WTC11 (cell line): ENCODE measurements at places on chromosomes 2 and 18. TPM values are rescaled to one million over a fixed set of nuclear protein-coding genes. Genes with fewer than 3 reads are reported as not detected.

- no peak for DNase-seq
Measured at GRCh38 chr2:147068071-147068470, 776.8 kb upstream of the ACVR2A start.

DNA sequence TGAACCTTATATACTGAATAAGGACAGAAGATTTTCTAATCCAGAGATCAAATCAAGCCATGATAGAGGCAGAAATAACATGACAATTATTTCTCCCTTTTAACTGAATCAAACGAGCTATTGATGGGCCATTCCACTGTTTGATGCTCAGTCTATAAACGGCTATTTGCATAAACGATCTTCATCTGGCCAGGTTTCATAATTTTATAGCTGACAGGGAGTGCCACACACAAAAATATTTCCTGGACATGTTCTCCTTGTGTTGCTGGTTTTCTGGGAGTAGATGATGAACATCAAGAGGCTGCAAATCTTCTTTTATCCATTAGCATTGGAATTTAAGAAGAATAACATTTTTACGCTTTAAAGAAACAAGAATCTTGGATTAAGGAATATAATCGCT lies 63.1 kb downstream of the ACVR1C start:
- no peak for DNase-seq

- no peak for DNase-seq
Measured at GRCh38 chr2:223929571-223930102, 15.5 kb downstream of the WDFY1 start.

DNA sequence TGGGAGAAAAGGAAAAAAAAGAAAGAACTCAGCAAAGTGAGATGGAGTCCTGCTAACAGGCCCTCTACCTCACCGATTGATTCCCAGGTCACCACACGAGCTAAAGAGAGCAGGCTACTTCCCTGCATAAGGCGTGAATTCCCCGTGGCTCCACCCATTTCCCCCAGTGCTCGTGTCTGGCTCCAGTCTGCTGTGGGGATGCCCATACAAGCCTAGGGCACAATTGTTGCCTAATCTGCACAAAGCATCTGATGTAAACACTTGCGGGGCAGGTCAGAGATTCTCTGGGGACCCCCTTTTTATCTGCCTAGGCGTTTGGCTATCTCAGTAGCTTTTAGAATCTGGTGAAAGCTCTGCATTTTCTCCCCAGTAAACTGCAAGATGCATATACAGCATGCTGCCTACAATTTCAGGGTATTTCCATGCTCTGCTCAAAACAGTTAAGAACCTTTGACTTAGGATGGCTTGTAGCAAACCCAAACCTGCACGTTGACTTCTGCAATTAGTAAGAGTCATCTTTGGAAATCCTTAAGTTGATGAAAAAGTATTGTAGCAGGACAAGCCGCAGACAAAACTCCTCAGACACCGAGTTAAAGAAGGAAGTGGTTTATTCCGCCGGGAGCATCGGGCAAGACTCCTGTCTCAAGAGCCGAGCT lies 34.8 kb downstream of the MYO3B start:
- no peak for DNase-seq

DNA sequence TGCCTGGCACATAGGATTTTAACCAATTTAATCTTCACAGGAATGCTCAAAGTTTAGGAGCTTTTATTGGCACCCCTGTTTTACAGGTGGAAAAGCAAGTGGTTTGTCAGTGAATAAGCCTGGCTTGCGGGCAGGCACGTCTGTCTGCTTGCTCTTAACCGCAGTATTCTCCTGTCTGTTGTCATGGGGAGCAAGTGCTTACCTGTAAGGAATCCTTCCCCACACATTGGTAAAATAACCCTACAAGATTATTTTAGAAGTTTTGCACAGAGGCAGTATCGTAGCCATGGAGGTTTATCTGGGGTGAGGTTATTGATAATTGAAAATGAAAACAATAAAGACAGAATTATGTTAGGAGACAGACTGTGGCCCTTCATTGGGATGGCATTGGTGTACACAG lies 174.9 kb downstream of the AGAP1 start:
- no peak for DNase-seq

DNA sequence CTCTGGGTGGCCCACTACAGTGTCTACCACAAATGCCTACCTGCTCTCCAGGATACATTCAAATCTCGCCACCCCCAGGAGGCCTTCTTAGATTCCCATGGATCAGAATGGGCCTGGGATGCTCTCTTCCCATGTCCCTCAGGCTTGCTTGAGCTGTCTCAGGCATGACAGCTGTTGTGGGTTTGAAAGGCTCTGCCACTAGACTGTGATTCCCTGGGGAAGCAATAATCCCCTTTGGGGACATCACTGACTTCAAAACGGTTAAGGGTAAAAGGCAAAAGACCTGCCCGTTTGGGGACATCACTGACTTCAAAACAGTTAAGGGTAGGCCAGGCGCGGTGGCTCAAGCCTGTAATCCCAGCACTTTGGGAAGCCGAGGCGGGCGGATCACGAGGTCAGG lies 35.8 kb upstream of the ZNF516 start:
- DNase-seq: no peak

DNA sequence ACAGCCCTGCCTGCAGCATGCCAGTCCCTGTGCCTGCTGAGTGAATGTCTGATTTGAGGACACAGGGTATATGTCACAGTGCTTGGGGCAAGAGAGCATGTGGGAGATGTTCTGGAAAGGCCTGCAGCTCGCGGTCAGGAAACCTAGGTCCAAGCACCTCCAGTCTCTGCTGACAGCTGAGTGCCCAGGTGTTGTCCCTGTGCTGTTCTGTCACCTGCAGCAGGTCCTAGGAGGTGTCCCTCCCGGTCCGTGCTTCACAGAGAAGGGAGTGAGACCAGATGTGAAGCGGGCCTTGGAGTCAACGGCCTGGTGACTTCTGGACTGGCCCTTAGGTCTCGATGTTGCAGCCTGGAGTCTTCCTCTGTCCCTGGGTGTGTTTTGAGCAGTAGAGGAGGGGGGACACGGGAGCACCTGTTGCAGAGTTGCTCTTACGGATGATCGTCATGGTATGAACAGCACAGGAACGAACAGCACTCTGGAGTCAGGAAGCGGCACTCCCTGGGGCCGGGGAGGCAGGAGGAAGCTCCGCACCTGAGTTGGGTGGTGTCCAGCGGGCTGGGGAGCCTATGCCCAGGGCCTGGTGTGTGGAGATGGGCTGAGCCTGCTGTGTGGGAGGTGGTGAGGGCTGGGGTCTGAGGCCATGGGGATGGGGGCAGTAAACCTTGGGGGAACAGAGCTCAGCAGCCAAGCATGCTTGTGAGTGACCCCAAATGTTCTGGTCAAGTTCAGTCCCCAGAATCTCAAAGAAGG lies 21.6 kb upstream of the ARHGEF4 start:
- DNase-seq: no peak

DNA sequence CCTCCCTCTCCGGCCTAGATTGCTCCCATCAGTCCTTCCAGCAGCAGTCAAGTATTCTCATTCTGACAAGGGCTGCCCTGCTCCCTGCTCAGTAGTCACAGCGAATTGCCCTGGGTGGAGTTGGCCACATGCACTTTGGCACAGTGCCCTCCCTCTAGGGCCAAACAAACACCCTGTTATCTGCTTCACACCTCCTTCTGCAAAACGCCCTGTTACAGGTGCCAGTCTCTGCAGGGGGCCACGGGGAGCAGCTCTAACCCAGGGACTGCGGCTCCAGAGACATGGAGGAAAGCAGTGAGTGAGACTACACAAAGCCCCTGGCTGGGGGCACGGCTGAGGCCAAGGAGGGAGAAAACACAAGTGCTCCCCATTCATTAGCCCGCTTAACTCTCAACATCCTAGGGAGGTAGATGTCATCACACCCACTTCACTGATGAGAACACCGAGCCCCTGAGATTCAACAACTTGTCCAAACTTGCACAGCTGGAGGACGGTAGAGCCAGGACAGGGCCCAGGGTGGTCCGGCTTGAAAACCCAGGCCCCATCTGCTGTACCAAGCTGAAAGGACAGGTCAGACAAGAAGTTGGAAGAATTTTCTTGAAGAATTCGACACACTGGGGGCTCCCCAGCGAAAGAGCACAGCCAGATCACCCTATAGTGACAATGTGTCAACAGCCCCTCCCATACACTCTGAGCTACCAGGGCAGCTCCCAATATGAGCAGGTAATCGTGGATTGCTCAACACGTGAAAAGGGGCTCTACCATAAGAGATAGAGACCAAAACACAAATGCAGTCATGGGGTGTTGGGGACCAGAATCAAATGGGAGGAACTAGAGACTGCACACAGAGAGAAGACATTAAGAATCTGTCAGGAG lies 8.7 kb upstream of the TFCP2L1 start:
- DNase-seq: no peak

- no peak for DNase-seq
Measured at GRCh38 chr2:13583609-13584008, 866.9 kb downstream of the TRIB2 start.

DNA sequence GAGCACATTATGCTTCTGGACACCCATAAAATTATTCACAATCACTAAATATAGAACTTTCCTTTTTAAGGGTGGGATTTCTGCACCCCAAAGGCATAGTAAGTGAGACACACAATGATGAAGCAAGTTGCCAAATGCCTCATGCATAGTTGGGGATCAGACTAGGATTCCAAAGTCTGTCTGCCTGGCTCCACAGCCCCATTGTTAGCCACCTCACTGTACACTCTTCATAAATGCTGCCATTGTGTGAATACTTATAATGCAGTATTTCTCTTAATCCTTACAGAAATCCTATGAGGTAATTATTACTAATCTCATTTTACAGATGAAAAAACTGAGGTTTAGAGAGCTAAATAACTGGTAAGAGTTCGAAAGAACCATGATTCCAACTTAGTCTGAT lies 738.6 kb downstream of the ERBB4 start:
- DNase-seq: no peak

DNA sequence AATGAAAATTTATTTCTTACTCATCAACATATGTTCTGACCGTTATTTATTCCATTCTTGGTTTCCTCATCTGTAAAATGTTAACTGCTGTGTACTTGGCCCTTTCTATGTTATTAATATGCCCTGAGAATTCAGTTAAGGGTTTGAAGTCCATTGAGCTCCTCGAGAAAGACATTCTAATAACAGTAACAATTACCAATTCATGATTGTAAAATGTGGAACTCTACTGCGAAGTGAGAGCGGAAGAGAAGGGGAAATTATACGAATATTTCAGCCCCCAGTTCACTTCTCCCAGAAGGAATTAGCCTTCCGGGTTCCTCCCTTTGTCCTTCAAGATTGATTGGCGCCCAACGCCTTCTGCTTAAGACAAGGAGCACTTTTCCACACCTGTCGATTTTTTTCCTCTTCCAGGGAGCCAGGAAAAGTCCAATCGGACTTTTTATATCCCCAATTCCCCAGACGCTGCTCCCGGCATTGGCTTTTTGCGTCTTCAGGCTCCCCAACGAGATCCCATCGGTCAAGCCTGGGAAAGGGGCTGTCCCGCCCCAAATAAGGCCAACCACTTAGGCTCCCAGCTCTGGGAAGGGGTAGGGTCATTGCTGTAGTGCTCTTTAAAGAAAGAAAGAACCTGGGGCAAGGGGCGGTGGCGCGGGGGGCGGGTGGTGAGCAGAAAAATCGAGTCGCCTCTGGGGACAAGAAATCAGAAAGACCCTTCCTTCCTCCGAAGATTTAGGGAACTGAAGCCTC lies 1.6 kb downstream of the DSC2 start:
- DNase-seq: peak; percentile 64

DNA sequence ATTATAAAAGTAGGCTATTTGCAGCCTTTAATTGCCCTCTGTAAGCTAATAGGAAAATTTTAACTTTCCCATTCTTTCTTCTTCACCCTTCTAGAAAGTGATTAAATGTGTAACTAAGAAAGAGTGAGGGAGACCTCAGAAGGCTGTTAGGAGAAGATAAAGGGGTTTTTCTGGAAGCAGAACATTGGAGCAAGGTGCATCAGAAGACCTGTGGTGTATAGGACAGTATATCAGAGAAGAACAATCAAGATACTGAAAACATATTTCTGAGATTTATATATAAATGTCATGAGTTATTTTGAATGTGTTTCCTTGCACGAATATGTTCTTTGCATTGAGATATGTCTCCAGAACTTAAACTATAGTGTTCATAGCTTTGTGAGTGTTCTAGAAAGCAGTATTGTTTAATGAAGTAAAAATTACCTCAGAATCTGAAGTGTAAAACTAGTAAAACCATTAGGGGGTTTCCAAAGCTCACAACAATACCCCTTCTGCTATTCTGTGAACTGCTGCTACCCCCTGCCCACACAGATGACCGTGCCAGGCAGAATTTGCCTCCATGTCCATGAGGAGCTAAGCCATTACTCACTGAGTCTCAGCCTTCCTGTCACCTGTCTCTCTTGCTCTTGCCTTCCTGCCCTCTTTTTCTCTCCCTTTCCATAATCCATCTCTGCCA lies 537.9 kb downstream of the EPHA4 start:
- no peak for DNase-seq

GRCh38 chr2:185796758-185797157 lies 58.2 kb downstream of the FSIP2 start:
- DNase-seq: no peak

DNA sequence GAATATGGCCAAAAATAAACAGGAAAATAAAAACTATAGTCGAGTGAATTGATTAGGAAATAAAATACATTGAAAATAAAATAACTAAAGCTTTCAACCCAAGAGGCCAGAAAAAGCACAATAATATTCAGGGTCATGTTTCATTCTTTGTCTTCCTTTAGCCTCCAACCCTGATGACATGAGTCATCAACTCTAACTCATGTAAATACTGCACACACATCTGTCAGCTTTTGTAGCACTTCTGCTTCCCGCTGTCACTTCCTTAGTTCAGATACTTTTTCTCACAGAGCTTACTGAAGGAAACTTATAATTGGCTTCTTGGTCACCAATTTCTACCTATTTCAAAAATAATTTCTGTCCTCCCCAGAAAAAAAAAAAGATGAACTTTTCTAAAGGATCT lies 112.8 kb downstream of the UPP2 start:
- no peak for DNase-seq

DNA sequence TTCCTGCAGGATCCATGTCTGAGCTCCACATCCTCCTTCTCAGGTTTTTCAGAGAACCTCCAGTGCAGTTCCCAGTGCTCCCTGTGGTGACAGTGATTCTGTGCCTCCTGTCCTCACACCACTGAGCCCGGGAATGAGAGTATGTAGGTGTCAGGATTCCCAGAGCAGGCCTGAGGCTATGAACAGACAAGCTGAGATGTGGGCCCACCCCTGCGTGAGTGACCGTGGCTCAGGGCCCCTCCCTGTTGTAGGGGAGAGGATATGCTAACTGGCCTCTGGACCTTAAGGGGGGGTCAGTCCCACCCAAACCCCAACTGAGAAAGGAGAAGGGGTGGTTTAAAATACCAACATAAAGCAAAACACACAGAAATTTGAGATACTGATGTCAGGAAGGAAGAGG lies 104.8 kb upstream of the RAB12 start:
- DNase-seq: no peak

GRCh38 chr2:238938003-238938400 lies 90.1 kb downstream of the TWIST2 start:
- no peak for DNase-seq

DNA sequence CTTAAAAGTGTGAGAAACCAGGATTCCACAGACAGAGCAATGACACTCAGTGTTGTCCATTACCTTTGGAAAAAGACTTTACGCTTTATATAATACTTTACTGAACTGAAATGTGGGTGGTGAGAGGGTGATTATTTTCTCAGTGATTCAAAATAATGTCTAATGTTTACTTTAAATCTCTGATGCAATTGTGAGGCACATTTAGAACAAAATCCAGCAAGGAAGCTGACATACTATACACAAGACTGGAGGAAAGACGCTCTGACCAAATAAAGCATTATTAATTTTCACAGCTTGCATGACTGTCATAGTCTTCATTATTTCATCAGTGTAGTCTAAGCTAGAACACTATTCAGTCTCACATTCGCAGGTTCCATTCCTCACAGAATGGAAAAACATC lies 34.1 kb upstream of the STAT1 start:
- DNase-seq: no peak

GRCh38 chr2:31151501-31151900 lies 13.3 kb upstream of the GALNT14 start:
- peak; percentile 22 for DNase-seq

PDE6D gene
- 30.2 to 32.8 TPM (median 31.4 TPM) in 3 replicates for total RNA-seq

MYCN gene
- total RNA-seq: 68.3 to 77.5 TPM (median 75.3 TPM) in 3 replicates
